ENCODE measurements at places on chromosomes 7 and 10.

DNA sequence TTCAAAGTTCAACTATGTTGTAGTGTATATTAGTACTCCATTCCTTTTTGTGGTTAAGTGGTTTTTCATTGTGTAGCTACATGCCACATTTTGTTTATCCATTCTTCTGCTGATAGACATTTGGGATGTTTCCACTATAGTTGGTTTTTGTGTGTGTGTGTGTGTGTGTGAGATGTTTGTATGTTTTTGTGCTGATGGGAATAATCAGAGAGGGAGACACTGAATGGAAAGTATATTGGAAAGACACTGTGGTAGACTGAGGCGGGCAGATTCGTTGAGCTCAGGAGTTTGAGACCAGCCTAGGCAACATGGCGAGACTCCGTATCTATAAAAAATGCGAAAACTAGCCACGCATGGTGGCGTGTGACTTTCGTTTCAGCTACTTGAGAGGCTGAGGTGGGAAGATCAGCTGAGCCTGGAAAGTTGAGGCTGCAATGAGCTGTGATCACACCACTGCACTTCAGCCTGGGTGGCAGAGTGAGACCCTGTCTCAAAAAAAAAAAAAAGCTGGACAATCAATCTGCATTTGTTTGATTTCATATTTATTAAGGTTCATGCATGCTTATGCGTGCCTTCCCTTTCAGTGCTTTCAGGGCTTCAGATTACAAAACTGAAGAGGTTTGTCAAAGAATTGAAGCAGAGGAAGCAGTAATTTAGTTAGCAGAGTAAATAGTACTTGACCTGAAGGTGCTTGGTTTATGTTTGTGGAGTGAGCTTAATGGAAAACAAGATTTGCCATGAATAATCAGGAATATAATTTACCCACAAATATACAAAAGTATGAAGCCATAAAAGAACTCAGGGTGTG, 14.7 kb downstream of the SEC24C start:
- peak overlapping the region; percentile 88 for H3K27ac ChIP-seq
- peaks cover 69% of the 10 kb centered on the region for H3K4me1 ChIP-seq
- peaks cover 89% of the 10 kb centered on the region for H3K36me3 ChIP-seq

- no peak for DNase-seq
- H3K4me1 ChIP-seq = peaks cover 34% of the 10 kb centered on the region
- H3K27ac ChIP-seq = no peak overlapping the region
- H3K4me3 ChIP-seq = no peak overlapping the region
These were observed 2.9 kb upstream of the OSBPL3 start for GRCh38 chr7:24982917-24983316.

- peak overlapping the region; percentile 66 for H3K27ac ChIP-seq
- DNase-seq = peak; percentile 31
- H3K4me3 ChIP-seq = no peak overlapping the region
- H3K36me3 ChIP-seq = no peaks in the 10 kb centered on the region
- H3K4me1 ChIP-seq = peaks cover 43% of the 10 kb centered on the region
These were observed 18.6 kb upstream of the ZMIZ1 start for GRCh38 chr10:79049931-79050895.

DNA sequence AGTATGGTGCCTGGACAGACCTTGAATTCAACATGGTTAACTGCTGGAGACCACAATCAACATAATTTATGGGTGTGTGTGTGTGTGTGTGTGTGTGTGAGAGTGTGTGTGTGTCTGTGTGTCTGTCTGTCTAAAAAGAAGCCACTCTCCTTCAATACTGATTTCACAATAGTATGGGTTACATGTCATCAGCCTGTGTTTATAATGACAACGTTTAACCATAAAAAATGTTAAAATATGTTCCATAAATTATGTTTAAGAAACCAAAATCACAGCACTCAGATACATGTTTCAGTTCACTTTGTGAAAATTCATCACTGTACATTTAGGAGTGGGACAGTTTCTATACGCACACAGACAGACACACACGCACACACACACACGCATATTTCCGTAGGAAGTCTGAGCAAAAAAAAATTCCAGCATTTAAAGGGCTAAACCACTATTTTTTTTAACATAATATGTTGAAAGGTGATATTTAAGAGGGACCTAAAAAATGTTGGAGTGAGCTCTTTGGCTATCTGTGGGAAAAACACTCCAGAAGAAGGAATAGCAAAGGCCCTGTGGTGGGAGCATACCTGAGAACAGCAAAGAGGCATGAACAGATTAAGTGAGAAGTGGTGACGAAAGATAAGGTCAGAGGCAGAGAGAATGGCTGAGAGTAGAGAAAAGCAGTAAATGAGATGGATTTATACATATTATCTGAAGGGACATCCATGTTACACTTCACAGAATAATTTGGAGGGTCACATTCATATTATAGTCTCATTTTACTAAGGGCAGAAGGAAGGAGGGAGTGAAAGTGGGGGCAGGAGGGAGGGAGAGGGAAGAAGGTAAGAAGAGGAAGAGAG, 10.9 kb downstream of the PDZD8 start:
- no peak overlapping the region for H3K27ac ChIP-seq
- no peak for DNase-seq
- peaks cover 8% of the 10 kb centered on the region for H3K36me3 ChIP-seq
- peaks cover 74% of the 10 kb centered on the region for H3K4me1 ChIP-seq

GRCh38 chr7:48636391-48637015, 287.8 kb upstream of the CDC14C start:
- DNase-seq = no peak
- H3K36me3 ChIP-seq = no peaks in the 10 kb centered on the region
- no peaks in the 10 kb centered on the region for H3K27me3 ChIP-seq
- H3K4me1 ChIP-seq = no peaks in the 10 kb centered on the region

DNA sequence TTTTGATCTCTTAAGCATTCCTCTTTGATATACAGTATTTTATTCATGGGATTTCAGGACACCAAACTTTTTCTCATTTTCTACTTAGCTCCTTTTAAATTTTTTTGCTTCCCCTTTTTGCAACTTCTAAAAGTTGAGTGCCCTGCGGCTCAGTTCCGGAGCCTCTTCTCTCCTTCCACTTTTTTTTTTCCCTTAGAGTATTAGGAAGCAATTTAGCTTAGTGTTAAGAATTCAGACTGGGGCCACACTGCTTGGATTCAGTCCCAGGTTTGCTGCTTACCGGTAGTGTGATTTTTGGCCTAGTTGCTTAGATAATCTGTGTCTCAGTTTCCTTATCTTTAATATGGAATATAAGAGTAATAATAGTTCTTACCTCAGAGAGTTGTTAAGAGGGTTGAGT, 3.4 kb downstream of the STAM start:
- DNase-seq = no peak
- H3K4me3 ChIP-seq = peak overlapping the region; percentile 57
- peaks cover 75% of the 10 kb centered on the region for H3K4me1 ChIP-seq
- peak overlapping the region; percentile 72 for H3K27ac ChIP-seq

GRCh38 chr7:80018941-80019808, 115.5 kb upstream of the GNAI1 start:
- no peaks in the 10 kb centered on the region for H3K4me1 ChIP-seq
- H3K27me3 ChIP-seq = no peaks in the 10 kb centered on the region
- H3K36me3 ChIP-seq = no peaks in the 10 kb centered on the region
- no peak overlapping the region for H3K4me3 ChIP-seq
- DNase-seq = peak; percentile 38
- no peak overlapping the region for H3K27ac ChIP-seq

- peak overlapping the region; percentile 47 for H3K27ac ChIP-seq
- H3K36me3 ChIP-seq = peaks cover 39% of the 10 kb centered on the region
- H3K27me3 ChIP-seq = no peaks in the 10 kb centered on the region
- no peak overlapping the region for H3K4me3 ChIP-seq
- H3K4me1 ChIP-seq = peaks cover 65% of the 10 kb centered on the region
These were observed 31.8 kb downstream of the EZH2 start for GRCh38 chr7:148852272-148852671.

GRCh38 chr7:22759721-22760120, 32.7 kb downstream of the IL6 start:
- no peaks in the 10 kb centered on the region for H3K36me3 ChIP-seq
- no peaks in the 10 kb centered on the region for H3K4me1 ChIP-seq
- H3K4me3 ChIP-seq = no peak overlapping the region

DNA sequence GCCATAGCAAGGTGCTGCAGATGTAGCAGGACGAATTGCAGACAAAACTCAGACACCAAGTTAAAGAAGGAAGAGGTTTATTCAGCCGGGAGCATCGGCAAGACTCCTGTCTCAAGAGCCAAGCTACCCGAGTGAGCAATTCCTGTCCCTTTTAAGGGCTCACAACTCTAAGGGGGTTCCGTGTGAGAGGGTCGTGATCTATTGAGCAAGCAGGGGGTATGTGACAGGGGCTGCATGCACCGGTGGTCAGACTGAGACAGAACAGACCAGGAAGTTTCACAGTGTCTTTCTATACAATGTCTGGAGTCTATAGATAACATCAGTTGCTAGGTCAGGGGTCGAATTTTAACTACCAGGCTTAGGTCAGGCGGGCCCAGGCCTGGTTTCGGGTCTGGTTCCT, 222.0 kb upstream of the C7orf33 start:
- peaks cover 8% of the 10 kb centered on the region for H3K27me3 ChIP-seq
- no peak overlapping the region for H3K4me3 ChIP-seq
- H3K4me1 ChIP-seq = no peaks in the 10 kb centered on the region
- no peak overlapping the region for H3K27ac ChIP-seq

GRCh38 chr10:56679578-56679977, 318.5 kb upstream of the ZWINT start:
- no peaks in the 10 kb centered on the region for H3K36me3 ChIP-seq
- no peak for DNase-seq
- H3K4me1 ChIP-seq = no peaks in the 10 kb centered on the region
- H3K27ac ChIP-seq = no peak overlapping the region

- H3K27ac ChIP-seq = no peak overlapping the region
- peaks cover 14% of the 10 kb centered on the region for H3K27me3 ChIP-seq
- H3K4me3 ChIP-seq = no peak overlapping the region
- DNase-seq = no peak
These were observed 219.9 kb downstream of the TCF7L2 start for GRCh38 chr10:113169853-113170460.

- no peaks in the 10 kb centered on the region for H3K27me3 ChIP-seq
- H3K27ac ChIP-seq = no peak overlapping the region
- H3K4me3 ChIP-seq = no peak overlapping the region
These were observed 17.2 kb upstream of the CACUL1 start for GRCh38 chr10:118771976-118772375.

DNA sequence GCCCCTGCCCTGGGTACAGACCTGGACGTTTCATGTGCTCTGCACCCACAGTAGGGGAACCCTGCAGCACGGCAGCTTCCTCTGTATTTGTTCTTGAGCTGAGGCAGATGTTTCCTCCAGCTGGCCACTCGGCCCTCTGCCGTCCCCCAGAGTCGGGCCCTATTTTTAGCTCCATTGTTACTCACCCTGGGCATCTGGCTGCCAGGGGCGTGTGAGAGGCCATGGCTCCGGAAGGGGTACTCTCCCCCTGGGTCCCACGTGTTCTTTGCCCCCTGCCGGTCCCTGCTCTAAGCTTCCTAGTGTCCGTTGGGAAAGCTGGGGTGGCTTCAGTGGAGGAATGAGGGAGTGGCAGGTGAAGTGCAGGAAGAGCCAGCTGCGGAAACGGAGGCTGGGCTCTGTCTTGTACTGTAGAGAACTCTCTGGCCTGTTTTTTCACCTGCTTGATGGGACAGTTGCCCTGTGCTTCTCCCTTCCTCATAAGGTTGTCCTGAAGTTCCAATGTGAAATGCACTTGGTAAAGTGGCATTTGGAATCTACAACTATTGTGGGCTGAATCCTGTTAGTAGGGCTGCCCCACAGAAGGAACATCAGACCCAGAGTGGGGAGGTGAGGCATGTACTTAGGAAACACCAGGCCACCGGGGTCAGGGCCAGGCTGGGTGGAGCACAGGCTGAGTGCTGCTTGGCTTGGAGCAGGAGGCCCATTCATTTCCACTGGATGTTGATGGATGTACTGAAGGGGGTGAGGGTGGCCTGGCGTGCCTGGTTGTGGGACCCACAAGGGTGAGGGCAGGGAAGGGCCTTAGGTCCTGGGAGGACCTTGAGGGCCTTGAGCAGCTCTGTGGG, 30.6 kb downstream of the PALD1 start:
- DNase-seq = no peak
- H3K27me3 ChIP-seq = peaks cover 5% of the 10 kb centered on the region
- no peaks in the 10 kb centered on the region for H3K36me3 ChIP-seq
- peaks cover 5% of the 10 kb centered on the region for H3K4me1 ChIP-seq

Data from activated T-cell treated with anti-CD3 and anti-CD28 coated beads, Interleukin-2, amount 50 U/mL, for 24 hours (primary cell).